GM10248 (cell line): ENCODE measurements at places on chromosomes 3 and 15.

DNA sequence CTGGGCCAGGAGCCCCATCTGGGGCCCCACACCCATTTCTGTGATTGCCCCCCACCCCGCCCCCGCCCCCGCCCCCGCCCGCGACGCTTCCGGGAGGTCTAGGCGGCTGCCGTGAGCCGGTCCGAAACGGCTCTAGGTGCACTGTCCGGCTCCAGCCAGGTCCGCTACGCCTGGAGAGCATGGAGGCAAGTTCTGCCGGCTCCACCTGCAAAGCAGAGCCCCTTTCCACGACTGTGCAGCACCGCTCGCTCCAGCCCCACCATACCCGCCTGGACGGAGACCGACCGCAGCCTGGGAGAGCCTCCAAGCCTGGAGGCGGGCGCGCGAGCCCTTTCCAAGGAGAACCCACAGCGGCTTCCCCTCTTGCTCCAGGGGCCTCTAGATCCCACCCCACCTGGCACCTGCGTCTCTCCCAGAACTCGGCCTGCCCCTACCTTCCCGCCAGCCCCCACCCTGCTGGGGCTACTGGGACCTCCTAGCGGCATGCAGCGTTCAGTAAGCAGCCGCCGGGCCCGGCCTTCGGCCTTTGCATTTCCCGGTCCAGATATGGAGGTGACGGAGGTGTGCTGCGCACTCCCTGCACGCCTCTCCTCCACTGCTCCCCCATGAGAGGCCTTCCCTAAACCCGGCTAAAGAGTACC lies 66.2 kb downstream of the KLF13 start:
- peak; percentile 42 for DNase-seq

DNA sequence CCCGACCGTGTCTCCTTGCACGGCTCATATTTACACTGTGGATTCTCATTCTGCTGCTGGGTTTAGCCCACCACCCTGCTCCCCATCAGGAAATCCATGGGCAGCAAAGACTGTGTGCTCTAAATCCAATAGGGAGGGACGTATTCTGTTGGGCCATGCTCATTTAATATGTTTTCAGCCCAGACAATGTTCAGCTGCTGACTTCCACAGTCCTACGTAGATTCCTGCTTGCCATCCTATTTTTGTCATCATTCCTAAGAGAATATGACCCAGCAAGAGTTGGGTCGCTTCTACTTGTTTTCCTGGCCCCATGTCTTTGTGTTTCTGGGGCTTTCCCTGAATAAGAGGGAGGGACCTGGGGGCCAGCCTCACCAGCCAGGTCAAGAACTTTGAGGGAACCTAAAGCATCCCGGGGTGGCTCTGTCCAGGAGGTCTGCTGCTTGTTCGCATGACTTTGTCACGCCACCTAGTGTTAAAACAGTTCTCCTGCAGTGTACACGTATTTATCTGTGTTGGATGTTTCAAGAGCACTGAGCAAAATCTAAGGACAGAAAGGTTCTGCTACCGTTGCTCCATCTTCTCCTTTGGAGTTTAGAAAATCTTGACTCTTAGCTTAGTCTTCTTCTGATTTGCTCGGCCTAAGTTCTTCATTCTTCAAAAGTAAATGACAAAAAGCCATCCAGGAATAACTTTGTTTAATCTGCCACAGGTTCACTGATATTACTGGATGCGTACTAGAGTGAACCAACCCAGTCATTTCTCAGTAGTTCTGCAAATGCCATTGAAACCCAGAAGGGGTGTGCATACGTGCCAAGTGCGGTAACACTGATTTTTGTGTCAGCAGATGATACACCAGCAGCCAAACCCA lies 79.8 kb upstream of the NR2E3 start:
- peak; percentile 67 for DNase-seq

DNA sequence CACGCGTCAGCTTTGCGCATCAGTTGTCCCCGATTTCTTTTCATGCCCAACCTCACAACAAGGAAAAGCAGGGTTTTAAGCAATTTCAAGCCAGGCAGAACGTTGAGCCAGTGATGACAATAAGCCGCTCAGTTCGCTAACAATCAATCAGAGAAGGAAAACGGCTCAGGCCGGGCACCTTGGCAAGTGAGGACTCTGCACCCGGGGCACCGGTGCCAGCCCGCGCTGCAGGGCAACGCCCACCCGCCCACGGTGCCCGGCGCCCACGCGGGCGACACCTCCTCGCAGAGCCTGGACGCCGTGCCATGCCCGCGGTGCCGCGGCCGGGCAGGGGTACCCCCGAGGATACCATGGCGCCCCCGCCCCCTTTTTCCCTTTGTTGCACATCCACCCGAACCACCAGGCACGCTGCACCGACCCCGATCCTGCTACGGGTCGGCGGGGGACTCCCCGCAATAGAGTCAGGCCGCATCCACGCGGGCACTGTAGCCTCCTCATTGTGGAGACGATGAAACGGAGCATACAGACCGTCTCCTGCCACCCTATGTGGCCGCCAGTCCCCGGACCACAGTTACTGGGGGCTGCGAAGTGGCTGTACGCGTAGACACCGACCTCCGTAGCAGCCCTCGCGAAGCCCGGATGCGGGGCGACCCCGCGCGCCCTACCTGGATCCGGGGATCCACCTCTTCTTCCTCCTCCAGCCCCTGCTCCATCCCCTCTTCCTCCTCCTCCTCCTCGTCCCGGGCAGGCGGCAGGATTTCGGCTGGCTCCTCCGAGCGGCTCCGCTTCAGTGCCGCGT lies 581 bp downstream of the SH3BP5 start:
- peak; percentile 32 for DNase-seq

DNA sequence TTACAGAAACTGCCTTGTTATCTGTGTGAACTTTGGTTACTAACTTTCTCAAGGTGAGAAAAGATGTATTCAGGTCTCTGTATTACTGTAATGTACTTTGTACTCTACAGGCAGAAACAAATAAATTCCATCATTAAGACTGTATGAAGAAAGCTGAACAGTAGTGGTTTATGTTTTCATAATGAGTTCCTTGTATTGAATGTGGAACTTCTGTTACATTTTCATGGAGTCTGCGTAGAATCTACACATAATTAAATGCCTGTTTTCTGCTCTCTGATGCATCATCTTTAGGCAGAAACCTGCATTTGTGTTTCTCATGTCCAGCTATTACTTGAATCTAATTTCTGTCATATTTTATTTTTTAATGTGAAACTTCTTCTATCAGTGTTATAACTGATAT lies 302.8 kb downstream of the NLGN1 start:
- DNase-seq, result no peak

DNA sequence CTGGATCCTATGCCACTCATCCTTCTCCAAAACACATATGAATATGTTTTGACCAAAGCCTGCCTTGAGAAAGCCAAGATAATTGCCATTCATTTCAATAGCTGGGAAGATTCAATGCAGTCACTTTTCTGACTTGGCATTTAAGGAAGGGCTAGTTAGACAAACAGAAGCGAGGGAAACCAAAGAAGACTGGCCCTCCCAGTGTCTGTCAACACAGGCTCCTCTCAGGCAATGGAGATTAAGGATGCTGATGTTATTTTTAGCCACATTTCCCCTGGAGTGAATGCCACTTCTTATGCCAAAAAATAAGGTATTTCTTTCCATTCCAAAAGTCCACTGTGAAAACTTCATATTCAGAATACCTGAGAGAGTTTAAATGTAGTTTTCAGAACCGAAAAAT lies 101.7 kb downstream of the P3H2 start:
- DNase-seq, result no peak

DNA sequence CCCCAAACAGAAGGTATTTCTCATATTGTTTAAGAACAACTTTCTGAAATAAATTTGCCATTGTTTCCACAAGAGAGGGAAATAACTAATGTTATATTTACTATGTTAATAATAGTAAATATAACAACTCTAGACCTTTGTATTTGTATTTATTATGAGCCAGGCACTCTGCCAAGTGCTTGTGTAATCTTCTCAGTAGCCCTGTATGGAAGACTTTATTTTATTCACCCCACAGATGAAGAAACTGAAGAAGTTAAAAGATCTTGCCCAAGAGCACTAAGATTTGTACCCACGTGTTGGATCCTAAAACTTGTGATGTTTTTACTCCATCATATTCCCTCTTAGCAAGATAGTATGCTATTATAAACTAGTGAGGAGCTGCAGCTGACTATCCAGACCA lies 12.0 kb upstream of the GNB4 start:
- no peak for DNase-seq

GRCh38 chr15:76398317-76399104 lies 61.9 kb downstream of the ISL2 start:
- DNase-seq, result no peak

DNA sequence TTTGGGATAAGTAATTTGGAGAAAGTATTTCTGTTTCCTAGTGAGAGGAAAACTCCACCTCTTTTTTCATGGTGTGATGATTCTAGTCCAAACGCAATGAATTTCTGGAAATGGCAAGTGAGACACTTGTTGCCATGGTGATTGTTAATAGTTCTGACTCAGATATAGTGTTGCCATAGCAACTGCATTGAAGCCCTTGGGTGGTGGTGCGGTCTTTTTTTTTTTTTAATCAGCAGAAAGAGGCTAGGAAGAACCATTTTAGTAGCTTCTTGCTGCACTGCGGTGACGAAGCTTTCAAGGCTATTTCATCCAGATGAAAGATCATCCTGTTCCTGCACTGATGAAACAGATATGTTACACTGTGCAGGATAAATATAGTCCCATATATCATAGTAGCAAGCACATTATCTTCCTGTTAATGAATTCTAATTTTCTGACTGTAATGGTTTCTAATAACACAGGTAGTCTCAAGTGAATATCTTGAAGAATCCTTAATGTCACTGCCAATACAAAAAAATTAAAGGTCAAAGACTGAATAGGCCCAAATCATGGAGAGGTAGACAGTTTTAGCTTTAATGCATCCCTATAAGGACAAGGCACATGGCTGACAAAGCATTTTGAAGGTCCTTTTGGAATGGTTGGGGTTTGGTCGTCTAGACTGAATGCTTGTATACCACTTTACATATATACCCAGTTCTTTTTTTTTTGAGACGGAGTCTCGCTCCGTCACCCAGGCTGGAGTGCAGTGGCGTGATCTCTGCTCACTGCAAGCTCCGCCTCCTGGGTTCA lies 125.1 kb upstream of the ZBTB20 start:
- DNase-seq, result no peak

GRCh38 chr3:32002561-32003368 lies 21.2 kb downstream of the ZNF860 start:
- DNase-seq, result no peak

DNA sequence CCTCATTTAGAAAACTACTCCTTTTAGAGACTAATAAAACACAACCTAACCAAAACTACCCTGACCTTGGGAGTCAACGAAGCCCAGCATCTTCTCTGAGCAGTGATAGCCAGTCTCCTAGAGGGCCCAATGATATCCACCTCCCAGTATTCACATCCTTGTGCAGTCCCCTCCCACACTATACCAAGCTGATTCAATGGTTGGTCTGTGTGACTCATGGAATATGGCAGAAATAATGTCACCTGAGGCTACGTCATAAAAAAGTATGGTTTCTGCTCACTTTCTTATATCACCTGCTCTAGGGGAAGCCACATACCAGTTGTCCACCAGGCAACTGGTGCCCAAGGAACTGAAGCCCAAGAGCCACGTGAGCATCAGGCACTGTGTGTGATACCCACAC lies 21.4 kb upstream of the USF3 start:
- DNase-seq, result no peak

- no peak for DNase-seq
Measured at GRCh38 chr3:62088472-62089104, 284.8 kb downstream of the FEZF2 start.

GRCh38 chr15:95887666-95888390 lies 442.7 kb upstream of the NR2F2 start:
- DNase-seq, result no peak

DNA sequence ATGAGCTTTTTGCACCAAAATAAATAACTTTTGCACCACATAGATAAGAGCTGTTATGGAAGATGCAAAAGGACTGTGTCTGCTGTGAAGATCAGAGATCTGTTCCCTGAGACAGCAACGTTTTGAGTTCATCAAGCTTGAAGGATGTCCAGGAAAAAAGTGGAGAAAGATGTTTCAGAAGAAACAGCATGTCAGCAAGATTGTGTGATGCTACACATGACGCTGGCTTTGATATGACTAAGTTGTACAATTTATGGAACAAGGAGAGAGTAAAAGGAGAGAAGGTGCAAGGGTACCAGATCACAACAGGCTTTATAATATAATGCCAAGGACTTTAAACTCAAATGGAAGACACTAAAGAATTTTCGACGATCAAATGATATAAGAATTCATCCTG lies 16.6 kb downstream of the TJP1 start:
- DNase-seq, result no peak

DNA sequence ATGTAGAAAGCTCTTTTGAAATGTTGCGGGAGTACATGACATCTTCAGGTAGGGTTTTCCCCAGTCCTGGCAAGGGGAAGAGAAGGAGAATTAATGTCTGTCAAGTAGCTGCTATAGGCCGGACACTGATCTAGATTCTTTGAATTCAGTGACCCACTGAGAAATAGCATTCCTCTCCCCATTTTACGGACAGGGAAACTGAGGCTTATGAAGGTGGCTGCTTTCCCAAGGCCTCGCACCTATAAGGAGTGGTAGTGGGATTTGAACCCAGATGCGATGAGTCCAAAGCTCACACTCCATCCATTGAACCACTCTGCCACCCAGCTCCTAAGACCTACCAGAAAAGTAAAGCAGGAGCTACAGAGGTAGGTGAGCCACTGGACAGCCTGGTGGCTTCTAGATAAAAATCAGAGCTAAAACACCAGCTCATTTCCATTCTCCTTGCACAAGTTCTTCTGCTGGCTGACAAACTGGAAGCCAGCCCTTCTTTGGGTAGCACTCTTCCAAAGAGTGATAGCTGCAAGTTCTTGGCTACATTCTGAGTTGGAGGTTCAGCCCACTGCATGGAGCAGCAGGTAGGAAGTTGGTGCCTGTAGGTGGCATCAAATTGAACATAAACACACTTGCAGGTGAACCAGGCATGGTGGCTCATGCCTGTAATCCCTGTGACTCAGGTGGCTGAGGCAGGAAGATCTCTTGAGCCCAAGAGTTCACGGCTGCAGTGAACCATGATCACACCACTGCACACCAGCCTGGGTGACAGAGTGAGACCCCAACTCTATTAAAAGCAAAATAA lies 22.0 kb downstream of the ZNF710 start:
- no peak for DNase-seq

DNA sequence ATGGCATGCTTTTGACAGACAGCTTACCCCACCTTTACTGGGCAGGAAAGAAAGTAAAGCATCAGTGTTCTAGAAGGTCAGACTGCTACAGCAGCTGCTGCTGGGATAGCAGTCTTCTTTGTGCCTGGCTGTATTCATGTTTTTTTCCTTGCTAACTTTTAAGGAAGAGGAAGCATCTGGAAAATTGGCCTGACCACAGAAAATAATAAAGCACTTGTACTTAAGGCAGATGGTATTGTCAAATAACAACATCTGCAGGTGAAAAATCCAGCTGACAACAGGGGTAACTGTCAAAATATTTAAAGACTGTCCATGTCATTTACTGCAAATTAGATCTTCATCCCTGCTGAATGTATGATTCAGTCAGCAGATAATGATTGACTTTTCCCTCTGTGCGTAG lies 229.0 kb downstream of the OXSM start:
- DNase-seq, result no peak

- no peak for DNase-seq
Measured at GRCh38 chr3:127233371-127233770, 40.4 kb downstream of the PRR23E start.

- DNase-seq, result no peak
Measured at GRCh38 chr3:82002986-82003642, 241.7 kb upstream of the GBE1 start.
